ENCODE measurements at places on chromosomes 7 and 10.
A peak's percentile ranks its signal among the peaks of the same experiment; 100 is the strongest.

DNA sequence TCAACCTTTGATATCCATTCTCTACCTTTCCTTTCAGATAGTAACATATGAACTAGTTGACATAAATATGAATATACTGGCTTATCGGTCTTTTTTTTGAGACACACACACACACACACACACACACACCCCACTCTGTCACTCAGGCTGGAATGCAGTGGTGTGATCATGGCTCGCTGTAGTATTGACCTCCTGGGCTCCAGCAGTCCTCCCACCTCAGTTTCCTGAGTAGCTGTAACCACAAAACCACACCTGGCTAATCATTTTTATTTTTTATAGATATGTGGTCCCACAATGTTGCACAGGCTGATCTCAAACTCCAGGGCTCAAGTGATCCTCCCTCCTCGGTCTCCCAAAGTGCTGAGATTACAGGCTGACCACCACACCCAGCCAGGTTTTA is 14.2 kb upstream of the NT5C3A start:
- no peak for DNase-seq

- peak; percentile 24 for DNase-seq
These were observed 2.0 kb downstream of the FBXL15 start for GRCh38 chr10:102422545-102423129.

DNA sequence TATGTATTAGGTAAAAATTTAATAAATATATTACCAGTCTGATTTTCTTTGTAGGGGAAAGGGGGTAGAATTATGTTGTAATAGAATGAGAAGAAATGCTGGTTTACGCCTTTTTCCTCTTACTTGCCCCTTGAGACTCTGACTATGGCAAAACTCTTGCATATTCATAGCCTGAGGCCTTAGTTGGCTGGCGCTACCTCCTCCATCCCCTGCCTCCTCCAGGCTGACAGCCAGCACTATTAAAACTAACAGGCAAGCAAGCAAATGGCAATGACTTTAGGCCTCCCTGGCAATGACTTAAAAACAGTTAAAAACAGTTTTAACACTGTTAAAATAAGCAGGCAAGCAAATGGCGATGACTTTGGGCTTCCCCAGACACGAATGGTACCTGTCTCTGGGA is 14.4 kb downstream of the PKD2L1 start:
- DNase-seq: no peak

DNA sequence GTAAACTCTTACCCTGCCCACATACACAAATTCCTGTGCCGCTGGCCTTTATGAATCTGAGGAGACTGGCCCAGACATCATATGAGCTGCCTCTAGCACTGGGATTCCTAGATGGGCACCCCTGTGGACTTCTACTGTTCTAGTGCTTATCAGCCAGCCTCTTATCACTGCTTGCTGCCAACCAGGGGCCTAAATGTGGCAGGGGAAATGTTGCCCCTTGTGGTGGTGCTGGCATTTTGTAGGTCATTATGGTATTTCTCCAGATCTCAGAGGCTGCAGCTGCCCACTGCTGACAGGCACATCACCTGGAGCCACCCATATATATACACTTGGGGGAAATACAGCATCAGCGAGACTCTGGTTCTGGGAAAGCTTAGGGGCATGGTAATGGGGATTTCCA is 5.4 kb downstream of the SFR1 start:
- DNase-seq: no peak

Measured in hypothalamus (tissue), 51 donors.